Putamen (tissue), 1 donor: ENCODE measurements at places on chromosomes 2 and 18.

DNA sequence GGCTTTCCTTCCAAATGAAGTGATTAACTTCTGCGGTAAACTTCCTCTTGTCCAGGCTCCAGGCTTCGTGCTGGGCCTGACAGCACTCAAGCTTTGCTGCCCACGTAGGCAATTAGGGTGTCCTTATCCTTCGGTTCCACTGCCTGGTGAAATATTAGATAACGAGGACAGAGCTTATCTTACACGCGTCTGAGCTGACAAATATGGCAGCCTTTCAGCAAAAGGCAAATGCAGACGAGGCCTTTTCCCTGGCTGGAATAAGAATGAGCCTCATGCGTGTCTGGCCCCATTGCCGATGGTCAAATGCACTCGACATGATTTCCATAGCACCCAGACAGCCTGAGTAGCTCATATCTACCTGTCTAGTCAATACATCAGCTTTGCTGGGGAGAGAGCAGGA lies 141.5 kb downstream of the FAM210A start:
- DNase-seq: no peak

DNA sequence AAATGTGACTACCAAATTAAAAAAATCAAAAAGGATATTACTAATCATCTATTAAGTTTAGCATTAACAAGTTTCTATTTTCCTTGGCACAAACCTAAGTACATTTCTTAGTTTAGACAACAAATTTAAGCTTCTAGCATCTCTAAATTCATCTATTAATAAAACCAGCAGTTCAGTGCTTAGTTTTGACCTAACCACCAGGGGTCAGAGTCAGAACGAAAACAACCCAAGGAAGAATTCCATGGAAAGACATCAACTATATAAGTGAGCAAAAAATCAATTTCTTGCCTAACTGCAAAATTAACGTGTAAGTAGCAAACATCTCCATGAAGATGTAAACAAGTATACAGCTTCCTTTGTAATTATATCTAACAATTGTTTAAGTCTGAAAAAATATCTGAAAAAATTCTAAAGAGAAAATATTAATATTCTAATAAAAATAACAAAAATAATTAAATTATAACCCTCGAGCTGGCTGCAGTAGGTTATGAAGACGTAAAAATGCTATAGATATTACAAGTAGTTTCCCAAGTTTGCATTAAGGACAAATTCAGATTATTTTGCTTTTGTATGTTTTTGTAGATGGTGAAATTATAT lies 83.7 kb downstream of the CERKL start:
- DNase-seq: no peak

- no peak for DNase-seq
Measured at GRCh38 chr2:172058660-172059059, 26.6 kb upstream of the DLX1 start.

GRCh38 chr2:118340103-118340502 lies 251.8 kb downstream of the INSIG2 start:
- DNase-seq: no peak

GRCh38 chr2:20669562-20670314 lies 2.8 kb downstream of the GDF7 start:
- no peak for DNase-seq

DNA sequence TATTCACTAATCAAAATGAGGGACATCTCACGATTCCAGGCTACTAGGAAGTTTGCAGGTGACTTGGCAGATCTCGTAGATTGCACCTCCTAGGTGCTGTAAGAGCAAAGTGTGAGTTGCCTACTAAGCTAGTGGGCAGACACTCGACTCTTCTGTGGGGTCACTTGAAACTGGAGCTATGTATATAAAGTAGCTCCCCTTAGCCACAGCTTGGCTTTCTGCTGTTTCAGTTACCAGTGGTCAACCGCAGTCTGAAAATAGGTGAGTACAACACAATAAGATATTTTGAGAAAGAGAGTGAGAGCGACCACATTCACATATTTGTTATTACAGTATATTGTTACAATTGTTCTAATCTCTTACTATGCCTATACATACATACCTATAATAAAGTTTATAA lies 23.3 kb downstream of the CTAGE1 start:
- no peak for DNase-seq

DNA sequence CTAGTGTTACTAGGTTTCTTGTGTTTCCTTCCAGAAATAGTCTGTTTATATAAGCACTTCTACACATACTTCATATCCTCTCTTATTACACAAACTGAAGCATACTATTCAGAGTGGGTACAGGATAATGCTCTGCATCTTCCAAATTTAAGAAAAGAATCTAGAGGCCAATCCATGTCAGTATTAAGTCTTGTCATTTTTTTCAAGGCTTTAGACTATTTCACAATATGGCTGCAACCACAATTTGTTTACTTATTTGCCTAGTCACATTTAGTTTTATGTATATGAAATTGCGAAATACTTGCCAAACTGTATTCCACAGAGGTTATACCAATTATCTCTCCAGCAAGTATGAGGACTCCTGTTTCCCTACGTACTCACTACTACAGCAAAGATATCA lies 27.9 kb downstream of the IWS1 start:
- DNase-seq: no peak

DNA sequence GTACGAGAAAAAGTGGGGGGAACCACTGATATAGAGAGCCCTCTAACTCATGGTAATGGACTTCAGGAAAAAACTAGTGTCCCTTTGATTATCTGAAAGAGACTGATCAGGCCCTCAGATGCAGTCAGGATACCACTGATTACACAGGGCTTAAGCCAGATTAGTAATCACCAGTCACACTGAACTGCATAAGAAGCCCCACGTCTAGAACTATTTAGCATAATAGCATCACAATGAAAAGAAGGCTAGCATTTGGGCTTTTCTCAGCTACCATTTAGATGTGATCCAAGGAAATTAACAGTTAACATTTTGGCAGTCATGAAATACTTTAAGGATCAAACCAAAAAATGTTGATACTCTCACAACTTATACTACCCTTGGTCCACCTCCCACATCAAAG lies 813.1 kb upstream of the POU3F3 start:
- no peak for DNase-seq

DNA sequence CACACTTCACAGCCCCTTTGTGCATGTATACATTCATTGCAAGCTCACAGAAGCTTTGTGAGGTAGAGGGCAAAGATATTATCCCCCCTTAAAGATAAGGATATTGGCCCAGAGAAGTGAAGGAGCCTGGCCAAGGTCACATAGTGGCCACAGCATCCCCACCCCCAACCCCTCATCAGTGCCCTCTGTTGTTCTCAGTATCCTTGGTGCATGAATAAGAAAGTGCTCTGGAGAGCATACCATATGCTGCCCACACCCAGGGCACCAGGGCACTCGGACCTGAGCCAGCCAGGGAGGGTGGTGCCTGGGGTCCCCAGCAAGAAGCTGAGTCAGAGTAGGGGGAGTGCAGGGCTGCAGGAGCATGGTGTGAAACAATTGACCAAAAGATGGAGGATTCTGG lies 3.3 kb downstream of the DYSF start:
- no peak for DNase-seq

GRCh38 chr2:205744074-205744591 lies 61.8 kb downstream of the NRP2 start:
- DNase-seq: no peak

DNA sequence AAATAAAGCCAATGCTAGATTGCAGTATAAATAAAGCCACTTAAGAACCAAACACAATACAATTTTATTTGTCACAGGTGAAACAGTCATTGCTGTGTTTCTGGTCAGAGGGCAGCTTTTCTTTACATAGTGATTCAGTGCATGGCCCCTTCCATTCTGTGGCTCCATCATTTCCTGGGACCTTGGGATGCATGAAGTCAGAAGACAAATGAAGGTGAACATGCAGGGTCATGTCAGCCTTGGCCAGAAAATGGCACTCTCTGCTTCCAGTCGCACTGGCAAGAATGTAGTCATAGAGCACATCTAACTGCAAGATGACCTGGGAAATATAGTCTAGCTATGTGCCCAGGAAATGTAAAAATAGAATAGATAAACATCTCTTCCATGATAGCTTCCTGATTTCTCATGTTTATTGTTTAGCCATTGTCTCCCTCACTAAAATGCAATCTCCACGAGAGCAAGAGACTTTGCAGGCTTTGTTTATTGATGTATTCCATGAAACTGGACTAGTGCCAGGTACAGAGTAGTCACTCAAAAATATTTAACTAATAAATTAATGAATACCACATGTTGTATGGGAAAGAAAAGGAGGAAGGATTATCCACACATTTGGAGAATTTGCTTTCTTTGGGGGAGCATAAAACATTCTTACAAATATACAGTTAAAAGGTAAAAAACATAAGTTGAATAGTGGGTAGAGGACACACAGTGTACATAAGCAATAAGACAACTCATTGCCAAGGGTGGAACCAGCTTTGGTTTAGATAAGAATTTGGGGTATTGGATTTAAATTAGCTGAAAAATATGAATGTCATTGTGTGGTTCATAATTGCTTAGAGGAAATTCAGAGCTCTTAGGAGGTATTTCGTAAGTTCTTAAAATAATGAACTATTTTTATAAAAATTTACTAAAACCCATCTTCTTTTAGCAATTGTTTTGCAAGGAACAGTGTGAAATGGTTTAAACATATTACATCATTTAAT lies 343.8 kb downstream of the PID1 start:
- DNase-seq: no peak

DNA sequence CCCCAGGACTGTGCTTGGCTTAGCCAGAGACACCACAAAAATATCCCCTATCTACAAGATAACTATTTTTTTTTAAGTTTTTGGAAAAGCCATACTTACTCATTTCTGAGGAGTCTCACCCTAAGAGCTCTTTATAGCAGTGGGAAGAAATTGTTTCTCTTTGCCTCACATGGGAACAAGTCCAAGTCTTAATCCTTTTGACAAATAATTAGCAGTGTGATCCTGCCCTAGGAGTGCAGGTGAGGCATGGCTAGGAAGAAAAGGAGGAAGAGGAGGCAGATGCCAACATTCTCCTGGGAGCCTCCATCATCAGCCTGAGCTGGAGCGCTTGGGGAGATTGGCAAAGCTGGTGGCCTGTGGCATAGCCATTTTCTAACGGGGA lies 115.6 kb downstream of the STPG4 start:
- DNase-seq: no peak

DNA sequence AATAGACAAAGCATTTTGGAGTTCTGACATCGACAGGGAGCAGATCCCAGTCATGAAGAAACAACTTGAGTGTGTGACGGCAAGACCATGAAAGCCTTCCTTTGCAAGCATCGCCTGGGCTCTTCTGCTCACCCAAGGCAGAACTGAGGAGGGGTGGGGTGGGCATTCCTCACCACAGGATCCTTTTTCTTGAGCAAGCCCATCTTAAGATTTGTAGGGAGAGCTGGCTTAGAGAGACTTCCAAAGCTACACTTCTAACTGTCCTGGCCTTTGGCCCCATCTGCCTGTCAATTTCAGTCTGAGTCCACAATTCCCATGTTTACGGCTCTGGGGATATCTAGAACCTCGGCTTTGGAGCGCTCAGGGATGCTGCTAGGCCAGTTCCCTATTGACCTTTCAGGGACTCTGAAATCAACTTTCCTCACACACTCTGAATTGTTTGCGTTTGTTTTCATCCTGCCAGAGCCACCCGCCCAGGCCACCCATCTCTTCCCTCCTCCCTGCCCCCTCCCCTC lies 3.7 kb downstream of the KLHL14 start:
- no peak for DNase-seq

GRCh38 chr2:143258126-143258892 lies 129.1 kb downstream of the ARHGAP15 start:
- no peak for DNase-seq

- no peak for DNase-seq
Measured at GRCh38 chr2:234864506-234864905, 87.3 kb upstream of the SH3BP4 start.

DNA sequence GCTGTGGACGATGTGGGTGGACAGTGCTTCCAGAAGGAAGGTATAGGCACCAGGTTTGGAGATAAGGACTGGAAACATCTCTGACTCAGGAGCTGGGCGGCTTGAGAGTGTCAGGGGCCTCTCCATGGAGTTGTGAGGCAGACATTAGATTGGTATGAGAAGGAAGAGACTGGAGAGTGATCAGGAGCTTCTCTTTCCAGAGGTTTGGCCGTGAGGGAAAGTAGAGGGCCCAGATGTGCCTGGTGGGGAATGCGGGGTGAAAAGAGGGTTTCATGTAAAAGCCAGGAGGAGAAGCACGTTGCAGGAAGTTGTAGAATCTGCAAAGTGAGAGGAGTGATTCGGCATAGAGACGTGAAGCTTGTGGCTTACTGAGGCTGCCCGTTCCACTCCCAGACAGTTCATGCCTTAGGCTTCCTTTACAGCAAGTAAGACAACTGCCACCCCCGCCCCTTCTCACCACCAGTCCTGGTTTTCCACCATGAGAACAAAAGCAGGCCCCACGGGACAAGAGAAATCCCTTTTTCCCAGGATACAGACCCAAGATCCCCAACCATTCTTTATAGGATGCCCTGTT lies 166.3 kb upstream of the HDAC4 start:
- no peak for DNase-seq

DNA sequence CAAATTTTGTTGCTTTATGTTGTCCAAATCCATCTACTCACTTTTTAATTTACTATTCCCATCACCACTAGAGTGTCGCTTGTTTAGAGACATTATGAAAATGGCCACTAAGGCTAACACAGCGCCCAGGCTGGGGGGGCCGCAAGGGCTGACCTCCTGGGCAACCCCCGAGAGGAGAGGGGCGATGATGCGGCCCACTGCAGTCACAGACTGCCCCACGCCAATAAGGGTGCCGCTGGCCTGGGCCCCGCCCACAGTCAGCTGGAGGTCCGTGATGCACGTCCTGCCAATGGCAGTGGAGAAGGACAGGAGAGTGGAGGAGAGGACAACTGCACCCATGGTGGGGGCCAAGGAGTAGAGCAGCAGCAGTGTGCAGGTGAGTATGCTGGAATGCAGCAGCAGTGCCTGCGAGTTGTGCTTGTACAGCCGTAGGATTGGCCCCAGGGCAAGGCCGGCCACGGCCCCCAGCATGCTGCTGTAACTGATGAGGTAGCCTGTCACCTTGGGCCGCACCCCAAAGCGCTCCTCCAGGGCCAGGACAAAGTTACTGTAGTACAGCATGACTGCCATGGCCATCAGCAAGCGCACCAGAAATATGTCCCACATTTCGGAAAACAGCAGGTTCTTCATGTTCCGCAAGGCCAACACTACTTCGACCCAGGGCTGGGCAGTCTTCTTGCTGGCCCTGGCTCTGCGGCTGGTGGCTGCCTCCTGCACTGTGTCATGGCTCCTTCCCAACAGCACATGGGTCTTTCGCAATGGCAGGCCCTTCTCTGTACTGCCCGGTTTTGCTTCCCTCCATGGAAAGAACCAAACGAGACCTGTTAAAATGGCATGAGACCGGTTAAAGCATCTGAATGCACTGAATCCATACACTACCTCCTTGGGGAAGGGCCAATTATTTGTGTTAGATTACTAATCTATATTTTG lies 43.2 kb upstream of the TMEM182 start:
- no peak for DNase-seq

DNA sequence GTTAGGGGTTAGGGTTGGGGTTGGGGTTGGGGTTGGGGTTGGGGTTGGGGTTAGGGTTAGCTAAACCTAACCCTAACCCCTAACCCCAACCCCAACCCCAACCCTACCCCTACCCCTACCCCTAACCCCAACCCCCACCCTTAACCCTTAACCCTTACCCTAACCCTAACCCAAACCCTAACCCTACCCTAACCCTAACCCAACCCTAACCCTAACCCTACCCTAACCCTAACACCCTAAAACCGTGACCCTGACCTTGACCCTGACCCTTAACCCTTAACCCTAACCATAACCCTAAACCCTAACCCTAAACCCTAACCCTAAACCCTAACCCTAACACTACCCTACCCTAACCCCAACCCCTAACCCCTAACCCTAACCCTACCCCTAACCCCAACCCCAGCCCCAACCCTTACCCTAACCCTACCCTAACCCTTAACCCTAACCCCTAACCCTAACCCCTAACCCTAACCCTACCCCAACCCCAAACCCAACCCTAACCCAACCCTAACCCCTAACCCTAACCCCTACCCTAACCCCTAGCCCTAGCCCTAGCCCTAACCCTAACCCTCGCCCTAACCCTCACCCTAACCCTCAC lies 24.1 kb upstream of the RABL2A start:
- DNase-seq: no peak
